Activated CD8-positive, alpha-beta memory T cell treated with anti-CD3 and anti-CD28 coated beads for 4 hours (primary cell): ENCODE measurements at places on chromosomes 16 and 17.

- DNase-seq, result no peak
Measured at GRCh38 chr17:38911081-38911730, 14.2 kb upstream of the LASP1NB start.

GRCh38 chr17:39927929-39928857 lies 661 bp downstream of the LRRC3C start:
- no peak for DNase-seq

DNA sequence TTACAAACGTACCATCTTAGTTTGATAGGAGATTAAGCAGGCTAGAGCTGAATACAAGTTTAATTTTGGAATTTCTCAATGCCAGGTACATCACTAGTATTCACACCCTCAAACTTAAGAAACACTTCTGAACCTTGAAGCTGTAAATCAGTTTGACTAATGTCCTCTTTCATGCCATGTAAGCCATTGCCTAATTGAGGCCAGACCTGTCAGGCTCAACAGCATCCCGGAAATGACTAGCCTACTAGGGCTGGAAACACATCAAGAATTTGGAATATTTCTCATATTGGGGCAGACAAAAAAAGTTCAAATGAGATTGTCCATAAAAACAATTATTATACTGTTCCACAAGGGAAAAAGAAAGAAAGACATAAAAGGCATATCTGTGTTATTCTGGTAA lies 1.7 kb downstream of the USP32 start:
- DNase-seq, result no peak

GRCh38 chr17:29043539-29044145 lies 701 bp downstream of the PIPOX start:
- no peak for DNase-seq

DNA sequence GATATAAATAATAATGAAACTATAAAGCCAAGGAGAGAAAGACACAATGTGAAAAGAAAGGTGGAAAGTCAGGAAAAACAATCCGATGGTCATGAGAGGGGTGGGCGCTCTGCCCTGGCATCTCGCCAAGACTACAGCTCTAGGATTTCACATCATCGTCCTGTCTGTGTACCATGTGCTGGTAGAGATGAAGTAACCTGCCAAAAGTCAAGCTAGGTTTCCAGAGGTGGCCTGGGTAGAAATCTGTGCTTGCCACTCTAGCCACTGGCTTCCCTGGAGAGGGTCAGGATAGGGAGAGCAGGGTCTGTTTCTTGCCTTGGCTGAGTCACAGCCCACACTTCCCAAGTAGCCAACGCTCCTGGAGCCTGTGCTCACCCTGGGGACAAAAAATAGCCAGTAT lies 31.0 kb upstream of the TRAP1 start:
- DNase-seq, result no peak

DNA sequence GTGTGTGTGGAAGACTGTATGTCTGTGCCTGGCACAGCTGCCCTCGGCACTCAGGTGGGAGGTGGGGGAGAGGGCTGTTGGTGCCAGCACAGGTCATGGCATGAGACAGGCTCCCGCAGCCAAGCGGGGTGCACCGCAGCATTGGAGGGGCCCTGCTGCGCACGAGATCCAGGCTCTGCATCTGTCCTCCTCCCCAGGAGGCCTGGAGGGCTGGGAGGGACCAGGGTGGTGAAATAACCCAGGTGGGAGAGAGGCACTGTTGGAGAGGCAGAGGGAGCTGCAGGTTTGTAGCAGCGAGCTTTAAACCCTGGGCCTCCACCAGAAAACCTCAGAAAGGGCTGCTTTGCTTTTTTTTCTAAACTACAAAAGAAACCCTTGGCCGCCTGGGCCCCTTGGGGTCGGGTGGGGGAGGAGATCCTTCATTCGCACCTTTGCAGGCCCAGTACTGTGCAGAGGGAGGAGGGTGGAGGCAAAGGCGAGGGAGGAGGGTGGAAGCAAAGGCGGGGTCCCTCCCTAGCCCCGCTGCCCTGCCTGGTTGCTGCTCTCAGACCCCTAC lies 241.7 kb downstream of the SEC14L1 start:
- no peak for DNase-seq

GRCh38 chr17:82103553-82104451 lies 5.8 kb upstream of the FASN start:
- no peak for DNase-seq
